ENCODE measurements at places on chromosomes 7 and 10.

DNA sequence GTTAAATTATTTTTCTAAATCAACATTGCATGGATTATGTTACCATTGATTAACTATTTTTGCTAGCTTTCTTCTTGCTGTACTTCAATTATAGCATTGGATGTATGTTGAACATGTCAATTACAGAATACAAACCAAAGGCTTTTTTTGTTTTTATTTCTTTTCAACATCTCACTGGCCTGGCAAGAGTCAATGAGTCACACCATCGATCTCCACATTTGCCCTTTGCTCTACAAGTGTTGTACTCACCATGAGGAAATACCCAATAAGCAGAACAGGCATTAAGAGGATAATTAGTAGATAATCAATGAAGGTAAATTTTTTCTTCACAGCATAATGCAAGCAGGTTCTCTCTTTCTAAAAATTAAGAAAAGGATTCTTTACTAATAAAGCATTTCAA lies 23.3 kb downstream of the ANKRD22 start:
- no peak for DNase-seq

GRCh38 chr7:28505014-28505413 lies 92.7 kb downstream of the CREB5 start:
- DNase-seq: no peak

- no peak for DNase-seq
Measured at GRCh38 chr7:114656466-114656865, 241.9 kb downstream of the FOXP2 start.

GRCh38 chr7:90582164-90582563 lies 14.0 kb upstream of the CDK14 start:
- no peak for DNase-seq

GRCh38 chr10:49612513-49613164 lies 1.2 kb upstream of the CHAT start:
- no peak for DNase-seq

- DNase-seq: no peak
Measured at GRCh38 chr10:73060738-73061635, 35.7 kb downstream of the P4HA1 start.

Data from Caki2 (cell line).